ENCODE measurements at places on chromosomes 16 and 17. TPM values are rescaled to one million over a fixed set of nuclear protein-coding genes. Genes with fewer than 3 reads are reported as not detected.

The TPSD1 gene
- not detected for total RNA-seq

The ATP2C2 gene
- total RNA-seq, result not detected

The CTRL gene
- total RNA-seq, result 0.88 TPM

The KRT20 gene
- total RNA-seq, result not detected

- DNase-seq, result no peak
These were observed 17.7 kb upstream of the SMURF2 start for GRCh38 chr17:64679710-64680216.

GRCh38 chr16:74748616-74749026 is 26.0 kb downstream of the FA2H start:
- no peak for DNase-seq

DNA sequence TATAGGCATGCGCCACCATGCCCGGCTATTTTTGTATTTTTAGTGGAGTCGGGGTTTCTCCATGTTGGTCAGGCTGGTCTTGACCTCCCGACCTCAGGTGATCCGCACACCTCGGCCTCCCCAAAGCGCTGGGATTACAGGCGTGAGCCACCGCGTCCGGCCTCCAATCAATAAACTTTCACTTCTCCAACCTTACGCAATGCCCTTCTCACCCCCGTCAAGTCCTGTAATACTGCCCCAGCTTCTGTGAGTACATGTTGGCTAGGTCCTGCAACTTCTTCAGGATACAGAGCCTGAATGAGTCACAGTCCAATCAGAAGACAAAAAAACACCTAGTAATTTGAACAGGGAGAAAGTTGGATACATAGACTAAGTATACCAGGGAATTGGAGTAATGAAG is 47.1 kb upstream of the PHOSPHO1 start:
- DNase-seq, result no peak

- no peak for DNase-seq
These were observed 24.7 kb downstream of the GRB2 start for GRCh38 chr17:75380750-75381149.

- no peak for DNase-seq
These were observed 14.9 kb downstream of the CEP112 start for GRCh38 chr17:66177048-66177447.

DNA sequence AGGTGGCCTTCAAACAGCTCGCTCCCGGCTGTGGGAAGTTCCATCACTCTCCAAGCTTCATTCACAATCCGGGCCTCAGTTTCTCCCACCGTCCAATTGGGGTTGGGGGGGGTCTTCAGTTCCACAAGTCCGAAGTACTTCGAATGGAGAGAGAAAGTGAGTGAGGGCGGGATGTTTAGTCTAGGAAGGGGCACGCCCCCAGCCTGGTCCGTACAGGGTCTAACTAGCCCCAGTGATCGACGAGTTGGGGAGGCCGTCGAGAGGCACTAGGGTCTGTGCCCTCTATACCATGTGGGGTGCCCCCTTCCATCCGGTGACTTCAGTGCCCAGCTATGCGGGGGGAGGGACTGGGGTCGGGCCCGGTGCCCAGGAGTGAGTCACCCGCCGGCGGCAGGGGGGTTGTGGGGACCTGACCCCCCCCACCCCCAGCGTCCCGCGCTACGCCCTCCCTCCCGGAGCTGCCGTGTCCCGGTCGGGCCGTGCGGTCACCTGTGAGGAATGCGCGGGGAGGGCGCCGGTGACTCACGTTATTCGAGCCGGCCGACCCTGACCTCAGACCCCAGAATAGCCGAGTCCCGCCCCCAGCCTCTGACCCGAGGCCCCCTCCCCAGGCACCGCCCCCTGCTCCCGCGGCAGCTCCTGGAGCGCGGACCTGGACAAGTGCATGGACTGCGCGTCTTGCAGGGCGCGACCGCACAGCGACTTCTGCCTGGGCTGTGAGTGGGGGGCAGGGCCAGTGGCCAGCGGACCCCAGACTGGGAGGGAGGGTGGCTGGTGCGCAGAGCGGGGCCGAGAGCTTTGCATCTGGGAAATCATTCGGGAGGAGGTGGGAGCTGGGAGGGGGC is 658 bp downstream of the TNFRSF12A start:
- DNase-seq, result peak; percentile 91

DNA sequence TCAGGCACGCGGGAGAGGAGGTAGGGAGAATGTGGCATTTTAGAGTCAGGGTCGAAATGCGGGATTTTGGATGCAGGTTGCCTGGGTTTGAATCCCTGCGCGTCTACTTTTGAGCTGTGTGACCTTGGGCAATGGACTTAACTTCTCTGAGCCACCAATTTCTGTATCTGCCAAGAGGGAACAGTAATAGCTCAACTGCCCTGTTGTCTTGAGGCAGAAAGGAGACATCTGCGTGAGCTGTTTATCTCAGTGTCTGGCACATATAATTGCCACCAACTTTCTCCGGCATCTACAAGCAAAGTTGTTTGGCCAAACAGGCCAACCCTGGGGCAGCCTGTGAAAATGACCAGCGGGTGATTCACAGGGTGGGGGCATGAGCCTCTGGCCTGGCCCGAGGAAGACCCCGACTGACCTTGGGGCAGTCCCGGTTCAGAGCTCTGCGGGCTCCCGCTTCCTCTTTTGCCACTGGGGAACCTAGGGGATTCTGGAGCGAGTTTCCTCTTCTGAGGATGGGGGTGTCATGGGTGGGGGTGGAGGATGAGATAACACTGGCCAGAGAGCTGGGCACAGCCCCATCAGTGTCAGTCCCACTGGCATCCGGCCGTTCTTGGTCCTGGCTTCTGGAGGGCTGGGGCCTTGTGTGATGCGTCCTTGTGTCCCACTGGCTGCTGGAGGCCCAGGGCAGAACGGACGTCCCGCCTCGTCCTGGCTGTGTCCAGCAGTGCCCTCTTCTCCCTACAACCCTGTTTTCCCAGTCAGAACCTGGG is 1.3 kb downstream of the SNN start:
- peak; percentile 49 for DNase-seq

DNA sequence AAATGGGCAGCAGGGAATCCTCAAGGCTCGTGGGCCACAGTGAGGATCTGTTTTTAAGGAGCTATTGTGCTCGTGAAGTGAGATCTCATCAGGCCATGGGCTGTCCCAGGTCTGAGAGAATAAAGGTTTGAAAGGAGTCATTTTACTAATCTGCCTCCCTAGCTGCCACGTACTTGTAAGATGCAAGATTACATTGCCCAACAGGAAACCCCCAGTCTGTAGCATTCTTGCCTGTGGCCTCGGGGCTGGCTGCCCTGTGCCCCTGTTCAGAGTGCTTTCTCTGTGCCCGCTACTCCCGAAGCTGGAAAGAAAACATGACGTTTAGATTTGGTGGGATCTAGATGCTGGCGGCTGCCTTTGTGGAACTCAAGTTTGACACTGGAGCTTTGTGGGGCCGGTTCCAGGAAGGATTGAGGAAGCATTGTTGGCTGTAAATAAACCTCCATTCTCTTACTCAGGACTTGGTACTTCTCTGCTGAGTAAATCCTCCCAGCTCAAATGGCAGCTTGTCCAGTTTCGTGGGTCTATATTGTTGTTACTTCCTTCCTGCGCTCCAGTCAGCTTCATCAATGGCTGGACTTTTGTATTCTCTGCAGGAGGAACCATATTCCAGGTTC is 21.2 kb downstream of the SAP30BP start:
- peak; percentile 77 for DNase-seq

DNA sequence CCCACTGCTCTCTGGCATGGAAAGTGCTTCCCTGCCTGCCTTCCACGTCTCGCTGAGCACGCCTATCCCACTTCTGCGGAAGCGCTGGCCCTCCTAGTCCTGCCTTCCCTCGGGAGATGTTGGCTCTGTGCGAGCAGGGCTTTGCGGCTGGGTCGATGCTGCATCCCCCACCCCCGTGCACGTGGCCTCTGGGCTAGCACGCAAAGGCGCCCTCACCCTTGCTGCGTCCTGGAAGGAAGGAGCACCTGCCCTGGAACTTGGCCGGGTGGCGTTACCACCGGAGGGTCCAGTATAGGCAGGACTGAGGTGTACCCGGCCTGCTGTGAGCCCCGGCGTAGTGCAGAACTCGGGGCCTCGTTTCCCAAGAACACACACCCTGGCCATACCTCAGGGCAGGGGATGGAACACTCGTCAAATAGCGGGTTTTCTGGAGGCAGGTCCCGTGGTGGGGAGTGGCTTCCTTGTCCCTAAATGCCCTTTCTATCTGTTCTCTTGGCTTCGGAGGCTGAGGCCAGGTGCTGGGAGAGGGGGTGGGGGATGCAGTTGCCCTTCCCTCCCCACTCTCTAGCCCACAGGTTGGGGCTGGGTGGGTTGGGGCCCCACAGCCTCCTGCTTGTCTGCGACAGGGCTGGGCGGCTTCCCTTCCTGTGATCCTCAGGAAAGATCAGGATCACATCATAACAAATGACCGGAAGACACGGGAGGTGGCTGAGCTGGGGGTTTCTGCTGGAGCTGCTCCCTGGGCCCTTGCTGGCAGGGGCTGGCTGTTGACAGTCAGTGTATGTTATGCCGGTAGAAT is 17.4 kb downstream of the BAIAP2 start:
- peak; percentile 57 for DNase-seq

GRCh38 chr16:21300309-21301167 is 22.4 kb upstream of the CRYM start:
- peak; percentile 100 for DNase-seq

DNA sequence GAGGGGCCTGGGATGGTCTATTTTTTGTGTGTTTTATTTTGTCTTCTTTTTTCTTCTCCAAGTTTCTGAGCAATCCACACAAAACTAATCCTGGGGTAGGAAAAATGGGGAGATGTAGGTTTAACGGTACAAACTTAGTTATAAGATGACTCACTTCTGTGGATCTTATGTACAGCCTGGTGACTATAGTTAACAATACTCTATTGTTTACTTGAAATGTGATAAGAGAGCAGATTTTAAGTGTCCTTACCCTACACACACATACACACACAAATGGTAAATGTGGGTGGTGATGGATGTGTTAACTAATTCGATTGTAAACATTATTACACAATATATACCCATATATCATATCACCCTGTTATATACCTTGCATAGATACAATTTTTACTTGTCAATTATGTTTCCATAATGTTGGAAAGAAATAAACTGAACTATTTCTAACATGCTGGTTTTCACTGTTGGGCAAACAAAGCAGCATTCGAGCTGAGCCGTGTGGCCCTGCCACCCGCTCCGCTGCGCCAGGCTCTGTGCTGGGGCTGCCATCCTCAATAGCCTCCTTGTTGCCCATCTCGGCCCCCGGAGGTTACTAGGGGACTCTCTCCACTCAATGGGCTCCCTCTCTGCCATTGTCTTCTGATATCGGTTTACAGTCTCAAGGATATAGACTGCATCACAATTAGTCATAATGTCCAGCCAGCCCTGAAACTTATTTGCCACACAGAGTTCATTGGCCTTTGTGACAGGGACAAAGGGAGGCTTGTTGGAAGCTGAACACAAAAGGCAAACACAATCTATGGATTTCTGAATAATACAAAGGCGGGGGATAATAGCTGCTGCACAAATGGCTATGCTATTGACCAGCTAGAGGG is 380.3 kb upstream of the MAF start:
- no peak for DNase-seq

- DNase-seq, result no peak
These were observed 11.9 kb upstream of the PABPN1L start for GRCh38 chr16:88878356-88878755.
